ENCODE measurements at places on chromosomes 13 and 19.

DNA sequence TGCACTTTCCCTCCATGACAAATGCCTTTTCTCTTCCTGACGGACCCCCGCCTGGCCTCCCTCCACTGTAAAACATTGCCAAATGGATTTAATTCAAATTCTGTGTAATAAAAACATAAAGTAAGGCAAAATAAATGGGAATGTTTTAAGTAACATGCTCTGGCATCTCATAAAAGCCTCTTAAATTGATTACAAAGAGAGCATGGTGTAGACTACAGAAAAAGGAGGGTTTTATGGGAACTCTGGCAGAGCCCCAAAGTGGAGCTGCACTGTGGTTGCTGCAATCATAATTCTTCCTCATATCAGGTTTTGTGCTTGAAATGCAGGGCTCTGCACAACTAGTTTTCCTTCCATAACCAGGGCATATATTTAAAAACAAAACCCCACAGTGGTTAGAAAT lies 44.3 kb upstream of the SIAH3 start:
- DNase-seq = no peak

- no peak for DNase-seq
Observed at GRCh38 chr13:75258159-75258782, 223.7 kb downstream of the TBC1D4 start.

DNA sequence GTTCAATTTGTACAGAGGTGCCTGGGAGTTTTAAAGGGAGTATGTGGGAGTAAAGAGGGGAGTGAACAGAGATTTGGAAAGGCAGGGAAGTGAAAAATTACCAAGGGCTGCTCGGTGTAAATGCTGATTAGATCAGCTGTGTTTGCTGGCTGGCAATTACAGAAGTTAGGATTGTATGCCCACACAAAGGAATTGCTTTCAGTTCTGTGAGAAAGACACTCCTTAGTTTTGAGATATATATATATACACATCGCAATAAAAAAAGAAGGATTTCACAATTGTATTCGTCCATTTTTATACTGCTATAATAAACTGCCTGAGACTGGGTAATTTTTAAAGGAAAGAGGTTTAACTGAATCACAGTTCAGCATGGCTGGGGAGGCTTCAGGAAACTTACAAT lies 196.3 kb downstream of the SLITRK5 start:
- no peak for DNase-seq

- DNase-seq = no peak
Observed at GRCh38 chr13:42892760-42893159, 99.3 kb downstream of the EPSTI1 start.

DNA sequence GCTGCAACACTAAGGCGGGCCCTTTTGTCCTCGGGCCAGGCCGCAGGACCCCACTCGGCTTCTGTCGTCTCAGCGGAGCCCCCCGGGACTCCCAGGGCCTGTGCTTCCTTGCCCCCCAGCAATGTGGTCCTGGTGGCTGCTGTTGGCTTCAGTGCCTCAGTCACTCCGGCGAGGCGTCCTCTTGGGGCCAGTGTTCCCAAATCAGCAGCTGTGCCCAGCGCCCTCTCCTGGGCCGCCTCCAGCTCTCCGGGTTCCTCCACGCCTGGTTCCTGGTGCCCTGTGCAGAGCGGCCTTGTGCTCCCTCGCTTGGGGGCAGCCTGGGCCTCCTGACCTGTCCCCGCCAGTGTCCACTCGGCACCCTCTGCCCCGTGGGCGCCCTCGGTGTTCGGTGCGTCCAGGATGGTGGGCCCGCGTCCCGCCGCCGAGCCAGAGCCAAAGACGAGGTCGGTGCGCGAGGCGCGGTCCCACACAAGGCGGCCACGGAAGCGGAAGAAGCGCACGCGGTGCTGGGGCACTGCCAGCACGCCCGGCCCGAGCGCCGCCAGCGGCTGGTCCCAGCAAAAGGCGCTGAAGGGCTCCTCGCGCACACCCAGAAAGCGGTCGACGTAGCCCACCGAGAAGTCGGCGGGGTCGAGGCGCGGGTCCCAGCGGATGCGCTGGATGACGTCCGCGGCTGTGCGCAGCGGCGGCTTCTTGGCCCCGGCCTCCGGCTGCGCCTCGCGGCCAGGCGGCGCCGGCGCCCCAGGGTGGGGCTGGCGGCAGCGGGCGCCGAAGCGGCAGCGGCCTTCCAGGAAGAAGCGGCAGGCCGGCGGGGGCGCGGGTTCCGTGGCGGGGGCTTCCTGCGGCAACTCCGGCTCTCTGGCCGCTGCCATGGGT lies 685 bp downstream of the LENG9 start:
- DNase-seq = peak; percentile 52

DNA sequence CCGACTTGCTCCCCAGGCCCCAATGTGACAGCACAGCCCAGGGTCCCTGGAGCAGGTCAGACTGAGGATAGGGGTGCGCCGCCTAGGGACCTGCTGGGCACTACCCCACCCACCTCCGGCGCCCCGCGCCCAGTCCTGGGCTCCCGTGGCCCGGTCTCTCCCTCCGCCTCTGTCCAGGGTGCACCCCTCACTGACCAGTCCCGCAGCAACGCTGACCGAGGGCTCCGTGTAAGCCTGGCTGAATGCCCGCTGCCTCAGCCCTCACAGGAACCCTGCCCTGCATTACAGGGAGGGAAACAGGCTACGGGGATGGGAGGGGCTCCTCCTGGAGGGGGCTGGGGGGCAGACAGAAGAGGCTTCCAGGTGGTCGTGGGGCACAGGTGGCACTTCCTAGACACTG lies 31.7 kb downstream of the GPX4 start:
- DNase-seq = no peak

- no peak for DNase-seq
Observed at GRCh38 chr13:73451221-73452029, 392.6 kb downstream of the KLF5 start.

All from stimulated activated CD4-positive, alpha-beta T cell treated with anti-CD3 and anti-CD28 coated beads, TNF-alpha, amount 100 ng/mL, for 48 hours (primary cell).